ENCODE measurements at places on chromosomes 2 and 18.

- peaks cover 12% of the 10 kb centered on the region for H3K4me1 ChIP-seq
- no peak for DNase-seq
- H3K27ac ChIP-seq: no peak overlapping the region
- no peaks in the 10 kb centered on the region for H3K27me3 ChIP-seq
These were observed 28.0 kb upstream of the PSME4 start for GRCh38 chr2:53998834-53999233.

- no peaks in the 10 kb centered on the region for H3K36me3 ChIP-seq
- no peak for DNase-seq
- H3K27ac ChIP-seq: no peak overlapping the region
- H3K27me3 ChIP-seq: no peaks in the 10 kb centered on the region
These were observed 145.1 kb downstream of the COMMD1 start for GRCh38 chr2:62050456-62051045.

DNA sequence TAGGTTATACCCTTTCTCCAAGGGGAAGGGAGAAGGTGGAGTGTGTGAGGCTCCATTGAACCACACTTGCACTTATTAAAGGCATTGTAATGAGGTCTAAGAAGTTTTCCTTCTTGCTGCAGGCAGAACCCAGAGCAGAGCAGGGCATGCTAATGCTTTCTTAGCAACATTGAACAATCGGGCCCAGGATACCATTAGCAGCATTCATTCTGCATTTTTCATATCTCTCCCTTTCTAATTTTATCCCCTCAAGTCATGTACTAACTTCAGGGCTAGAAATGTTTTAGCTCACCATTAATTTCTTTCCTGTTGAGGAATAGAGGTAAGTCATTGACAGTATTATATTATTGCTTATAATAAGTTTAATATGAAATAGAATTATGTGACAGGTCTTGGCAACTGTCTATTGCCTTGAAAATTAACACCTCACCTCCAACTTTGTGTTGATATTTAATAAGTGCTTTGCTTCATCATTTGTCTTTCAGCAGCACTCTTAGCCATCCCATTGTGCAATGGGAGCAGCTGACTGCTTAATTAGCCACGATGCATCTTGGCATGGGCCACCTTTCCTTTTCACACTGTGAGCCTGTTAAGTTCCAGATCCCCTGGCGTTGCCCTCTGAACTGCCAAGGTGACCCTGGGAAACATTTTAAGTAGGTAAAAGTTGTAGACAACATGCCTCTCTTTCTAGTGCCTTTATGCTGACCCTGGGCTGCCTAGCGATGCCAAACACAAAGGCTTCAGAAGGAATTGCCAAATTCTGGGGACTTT is 300.8 kb upstream of the MEX3C start:
- H3K36me3 ChIP-seq: no peaks in the 10 kb centered on the region
- H3K27ac ChIP-seq: no peak overlapping the region
- no peak for DNase-seq
- H3K4me3 ChIP-seq: no peak overlapping the region
- no peaks in the 10 kb centered on the region for H3K4me1 ChIP-seq
- no peaks in the 10 kb centered on the region for H3K27me3 ChIP-seq

DNA sequence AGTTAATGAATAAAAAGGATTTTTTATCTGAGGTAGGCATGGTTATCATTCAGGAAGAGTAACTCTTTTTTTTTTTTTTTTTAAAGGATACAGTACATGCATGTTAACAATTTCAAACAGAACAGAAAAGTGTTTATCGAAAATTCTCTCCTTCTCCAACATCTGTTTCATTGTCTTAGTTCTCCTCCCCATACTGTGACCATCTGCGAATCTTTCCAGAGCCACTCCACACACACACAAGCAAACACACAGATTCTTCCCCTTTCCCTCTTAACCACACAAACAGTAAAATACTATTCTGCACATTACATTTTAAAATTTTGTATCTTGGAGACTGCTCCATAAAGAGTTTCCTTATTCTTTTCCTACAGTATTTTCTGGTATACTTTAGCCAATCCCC is 38.0 kb downstream of the NPC1 start:
- H3K36me3 ChIP-seq: peaks cover 52% of the 10 kb centered on the region
- no peak overlapping the region for H3K27ac ChIP-seq
- no peak overlapping the region for H3K4me3 ChIP-seq
- no peak for DNase-seq

DNA sequence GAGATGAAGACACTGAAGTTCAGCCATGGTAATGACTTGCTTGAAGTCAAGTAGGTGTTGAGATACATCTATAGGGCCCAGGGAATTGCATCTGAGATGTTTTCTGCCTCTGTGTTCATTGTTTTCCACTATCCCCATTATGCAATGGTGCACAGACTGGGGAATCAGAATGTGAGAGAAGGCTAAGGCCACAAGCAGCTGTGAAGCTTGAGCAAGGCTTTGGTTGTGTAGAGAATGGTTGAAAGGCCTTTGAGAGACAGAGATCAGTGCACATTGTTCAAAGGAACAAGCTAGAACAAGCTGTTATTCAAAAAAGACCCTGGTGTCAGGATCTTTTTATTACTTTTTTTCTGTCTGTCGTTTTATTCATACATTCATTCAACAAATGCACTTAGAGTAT is 82.3 kb downstream of the MYO1B start:
- no peaks in the 10 kb centered on the region for H3K36me3 ChIP-seq
- H3K27me3 ChIP-seq: peaks cover 5% of the 10 kb centered on the region
- H3K4me1 ChIP-seq: peaks cover 6% of the 10 kb centered on the region
- no peak overlapping the region for H3K27ac ChIP-seq

GRCh38 chr2:229350117-229350805 is 79.2 kb upstream of the PID1 start:
- no peaks in the 10 kb centered on the region for H3K4me1 ChIP-seq
- H3K4me3 ChIP-seq: no peak overlapping the region
- DNase-seq: no peak
- no peaks in the 10 kb centered on the region for H3K36me3 ChIP-seq

- DNase-seq: no peak
- no peaks in the 10 kb centered on the region for H3K27me3 ChIP-seq
- H3K4me1 ChIP-seq: peaks cover 32% of the 10 kb centered on the region
- no peak overlapping the region for H3K27ac ChIP-seq
- H3K4me3 ChIP-seq: no peak overlapping the region
These were observed 8.5 kb downstream of the SUCLG1 start for GRCh38 chr2:84450288-84451227.

- DNase-seq: no peak
- no peak overlapping the region for H3K27ac ChIP-seq
- no peaks in the 10 kb centered on the region for H3K36me3 ChIP-seq
- H3K4me3 ChIP-seq: no peak overlapping the region
- H3K27me3 ChIP-seq: peaks cover 4% of the 10 kb centered on the region
These were observed 72.8 kb downstream of the SOWAHC start for GRCh38 chr2:109686921-109687320.

- peaks cover 47% of the 10 kb centered on the region for H3K36me3 ChIP-seq
- no peaks in the 10 kb centered on the region for H3K27me3 ChIP-seq
- peak overlapping the region; percentile 95 for H3K4me3 ChIP-seq
- peak overlapping the region; percentile 99 for H3K27ac ChIP-seq
These were observed 668 bp upstream of the ANKRD12 start for GRCh38 chr18:9135912-9136314.

DNA sequence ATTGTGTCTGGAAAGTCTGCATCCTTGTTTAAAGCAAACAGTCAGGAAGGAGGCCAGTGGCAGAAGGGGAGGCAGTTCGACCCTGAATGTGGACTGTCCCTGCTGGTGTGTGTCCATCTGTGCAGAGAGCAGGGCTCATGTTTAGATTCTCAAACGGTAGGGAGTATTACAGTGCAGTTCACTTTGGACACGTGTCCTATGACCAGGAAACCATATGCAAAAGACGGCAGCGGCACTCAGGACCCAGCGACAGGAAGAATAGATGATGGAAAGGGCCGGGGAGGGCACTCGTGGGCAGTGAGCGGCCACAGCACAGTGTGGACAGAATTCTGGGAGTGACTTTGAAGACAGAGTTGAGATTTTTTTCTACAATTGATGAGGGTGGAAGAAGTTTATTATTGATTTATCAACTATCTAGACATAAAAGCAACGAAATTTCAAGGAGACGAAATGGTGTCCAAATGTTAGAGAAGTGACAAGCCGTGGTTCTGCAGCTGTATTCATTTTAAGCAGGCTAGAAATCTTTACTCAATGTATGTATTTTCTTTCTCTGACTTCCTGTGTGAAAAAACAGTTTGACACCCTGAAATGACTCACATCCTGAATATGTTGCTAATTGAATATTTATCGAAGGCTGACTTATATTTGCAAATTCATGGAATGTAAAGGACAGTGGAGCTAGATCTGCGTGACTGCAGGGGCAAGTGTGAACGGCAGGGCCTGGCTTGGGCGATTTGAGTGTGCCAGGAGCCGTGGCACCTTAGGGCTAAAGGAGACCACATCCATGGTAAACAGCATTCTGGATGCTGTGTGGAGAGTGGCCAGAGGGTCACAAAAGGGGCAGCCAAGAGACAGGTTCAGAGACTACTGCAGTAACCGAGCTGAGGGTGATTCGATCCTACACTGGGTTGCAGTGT is 214.2 kb downstream of the PTGR3 start:
- H3K27me3 ChIP-seq: no peaks in the 10 kb centered on the region
- peak overlapping the region; percentile 59 for H3K4me3 ChIP-seq
- peak overlapping the region; percentile 89 for H3K27ac ChIP-seq
- peaks cover 3% of the 10 kb centered on the region for H3K36me3 ChIP-seq
- H3K4me1 ChIP-seq: peaks cover 47% of the 10 kb centered on the region

- H3K36me3 ChIP-seq: no peaks in the 10 kb centered on the region
- no peak overlapping the region for H3K27ac ChIP-seq
- peaks cover 2% of the 10 kb centered on the region for H3K4me1 ChIP-seq
- no peak for DNase-seq
- peaks cover 4% of the 10 kb centered on the region for H3K27me3 ChIP-seq
These were observed 62.1 kb upstream of the SLC16A14 start for GRCh38 chr2:230130668-230131364.

DNA sequence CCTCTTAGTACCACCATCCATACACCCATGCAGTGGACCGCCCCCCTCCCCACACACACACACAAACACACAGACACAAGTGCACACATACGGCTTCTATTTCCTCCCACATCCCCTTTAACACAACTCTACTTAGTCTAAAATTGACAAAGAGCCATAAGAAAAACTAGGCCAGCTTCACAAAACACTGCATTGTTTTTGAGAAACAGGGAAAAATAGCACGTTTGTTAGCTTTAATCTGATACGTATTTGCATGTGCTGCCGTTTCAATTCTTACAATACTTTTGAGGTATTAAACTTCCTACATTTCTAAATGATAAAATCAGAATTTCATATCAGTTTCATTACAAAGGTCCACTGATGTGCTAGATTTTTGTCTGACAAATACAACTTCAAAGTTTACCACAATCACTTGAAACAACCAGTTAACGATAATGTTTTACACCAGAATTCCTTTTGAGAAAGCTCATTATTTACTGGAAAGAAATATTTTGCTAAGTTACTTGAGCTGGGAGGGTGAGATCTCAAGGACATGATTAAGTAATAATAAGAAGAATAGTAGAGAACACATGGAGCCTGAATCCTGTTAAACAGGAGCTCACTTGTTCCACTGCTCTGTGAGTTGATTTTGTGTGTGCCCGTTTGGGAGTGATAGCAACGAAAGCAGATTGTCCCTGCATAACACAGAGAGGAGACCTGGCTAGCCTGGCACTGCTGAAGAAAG is 74.5 kb downstream of the MOGAT1 start:
- peaks cover 2% of the 10 kb centered on the region for H3K27me3 ChIP-seq
- no peak overlapping the region for H3K27ac ChIP-seq
- H3K36me3 ChIP-seq: no peaks in the 10 kb centered on the region
- no peak for DNase-seq
- H3K4me1 ChIP-seq: peaks cover 5% of the 10 kb centered on the region
- H3K4me3 ChIP-seq: no peak overlapping the region

DNA sequence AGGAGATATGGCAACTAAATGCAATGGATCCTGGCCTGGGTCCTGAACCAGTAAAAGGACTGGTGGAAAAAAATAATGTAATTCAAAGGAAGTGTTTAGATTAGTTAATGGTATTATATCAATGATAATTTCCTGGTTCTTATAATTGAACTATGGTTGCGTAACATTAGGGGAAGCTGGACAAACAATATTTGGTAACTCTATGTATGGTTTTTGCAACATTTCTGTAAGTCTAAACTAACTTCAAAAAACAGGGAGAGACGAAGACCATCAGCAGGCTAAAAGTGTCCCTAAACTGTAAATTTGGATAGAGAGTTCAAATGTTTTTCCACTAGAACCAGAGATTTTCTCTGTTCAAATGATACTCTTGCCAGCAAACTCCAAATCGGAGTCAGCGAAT is 36.9 kb downstream of the KLF7 start:
- H3K27ac ChIP-seq: no peak overlapping the region
- H3K4me3 ChIP-seq: no peak overlapping the region
- peaks cover 50% of the 10 kb centered on the region for H3K4me1 ChIP-seq

Data from activated CD4-positive, alpha-beta T cell treated with anti-CD3 and anti-CD28 coated beads, Interleukin-2, amount 10 ng/mL, durations not matched to agents 7 days and 5 days (primary cell).